ENCODE measurements at places on chromosomes 1 and 21.
A peak's percentile ranks its signal among the peaks of the same experiment; 100 is the strongest.

DNA sequence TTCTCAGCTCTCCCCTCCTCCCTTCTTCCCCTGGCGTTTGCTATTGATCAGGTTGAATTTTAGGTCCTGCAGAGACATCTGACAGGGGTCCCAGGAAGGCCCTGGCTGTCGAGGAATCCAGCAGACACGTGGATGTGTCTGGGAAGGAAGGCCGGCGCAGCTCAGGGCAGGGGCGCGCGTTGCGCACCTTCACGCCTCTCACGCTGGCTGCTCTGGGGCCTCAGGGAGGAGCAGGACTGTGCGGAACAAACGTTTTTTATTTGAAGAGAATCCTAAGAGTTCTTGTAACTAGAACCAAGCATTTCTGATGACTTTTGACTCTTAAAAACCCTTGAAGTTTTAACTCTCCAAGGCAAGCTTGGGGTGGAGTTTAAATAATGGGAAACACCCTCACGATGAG, 54.2 kb downstream of the SLC37A1 start:
- peak; percentile 0 for DNase-seq

DNA sequence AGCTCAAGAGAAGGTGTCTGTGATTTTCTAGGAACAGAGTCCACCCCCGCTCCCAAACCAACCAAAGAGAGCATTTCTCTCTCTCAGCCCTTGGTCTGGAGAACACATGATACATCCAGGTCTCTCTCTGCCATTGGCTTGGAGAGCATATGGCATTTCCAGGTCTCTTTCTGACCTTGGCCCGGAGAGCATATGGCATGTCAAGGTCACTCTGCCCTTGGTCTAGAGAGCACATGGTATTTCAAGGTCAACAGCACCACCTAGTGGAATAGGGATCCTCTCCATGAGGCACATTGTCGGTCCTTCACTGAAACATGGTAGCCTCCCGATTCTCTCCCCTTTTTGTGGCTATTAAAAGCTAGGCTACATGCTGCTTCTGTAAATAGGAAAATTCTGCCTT, 437.7 kb upstream of the OLFM3 start:
- no peak for DNase-seq

DNA sequence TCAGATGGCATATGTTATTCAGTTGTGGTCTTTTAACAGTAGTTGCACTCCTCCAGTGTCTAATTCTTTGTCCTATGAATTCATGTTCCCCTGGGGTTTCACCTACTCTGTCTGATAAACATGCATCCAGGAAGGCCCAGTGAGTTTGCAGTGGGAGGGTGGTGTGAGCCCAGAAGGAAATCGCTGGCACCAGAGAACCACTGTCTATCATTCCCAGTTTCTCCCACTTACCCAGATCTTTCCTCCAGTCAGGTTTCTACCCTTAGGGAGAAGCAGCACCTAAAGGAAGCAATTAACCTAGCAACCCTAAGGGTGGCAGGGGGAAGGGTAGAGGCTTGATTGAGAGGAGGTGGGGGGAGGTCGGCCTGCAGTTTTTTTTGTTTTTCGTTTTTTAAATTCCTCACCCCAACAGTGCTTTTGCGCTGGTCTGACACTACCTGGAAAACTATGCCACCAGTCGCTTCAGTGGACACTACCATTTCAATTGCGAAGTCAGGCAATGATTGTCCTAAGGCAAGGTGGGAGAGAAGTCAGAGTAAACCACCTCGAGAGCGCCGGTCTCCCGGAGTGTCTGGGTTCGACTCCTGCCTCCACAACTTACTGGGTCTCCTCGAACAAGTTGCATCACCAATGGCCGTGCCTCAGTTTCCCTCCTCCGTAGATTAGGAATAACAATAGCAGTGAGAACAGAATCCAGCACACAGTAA, 766 bp upstream of the SLC44A3 start:
- DNase-seq = peak; percentile 39

DNA sequence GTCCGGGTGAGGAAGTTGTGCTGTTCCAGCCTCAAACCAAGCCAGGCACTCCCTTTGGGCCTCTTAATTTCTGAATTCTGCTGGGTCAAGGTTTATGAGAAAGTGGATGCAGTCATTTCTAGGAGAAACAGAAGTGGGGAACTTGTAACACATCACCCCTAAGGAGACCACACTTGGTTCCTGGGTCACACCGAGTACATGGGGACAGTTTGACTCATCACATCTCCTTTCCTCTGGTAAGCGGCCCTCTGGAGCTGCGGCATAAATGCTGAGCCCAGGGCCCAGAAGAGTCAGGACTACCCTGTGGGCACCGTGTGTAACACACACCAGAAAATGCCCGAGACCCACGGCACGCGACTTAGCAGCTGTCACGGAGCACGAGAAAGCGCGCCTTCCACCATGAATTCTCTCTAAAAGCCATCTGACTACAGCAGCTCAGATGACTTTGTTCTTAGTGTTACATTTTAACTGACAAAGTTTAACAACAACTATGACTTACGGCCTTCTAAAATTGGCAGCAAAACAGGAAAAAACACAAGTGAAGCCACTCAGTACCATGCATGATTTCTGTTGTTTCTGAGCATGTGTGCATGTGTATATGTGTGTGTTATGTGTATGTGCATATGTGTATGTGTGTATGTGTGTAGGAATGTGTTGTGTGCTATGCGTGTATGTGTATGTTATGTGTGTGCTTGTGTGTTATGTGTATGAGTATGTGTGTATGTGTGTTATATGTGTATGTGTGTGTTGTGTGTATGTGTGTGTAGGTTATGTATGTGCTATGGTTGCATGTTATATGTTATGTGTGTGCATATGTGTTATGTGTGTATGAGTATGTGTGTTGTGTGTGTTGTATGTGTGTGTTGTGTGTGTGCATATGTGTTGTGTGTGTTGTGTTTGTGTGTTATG, 50.8 kb downstream of the TOMM20 start:
- peak; percentile 50 for DNase-seq

DNA sequence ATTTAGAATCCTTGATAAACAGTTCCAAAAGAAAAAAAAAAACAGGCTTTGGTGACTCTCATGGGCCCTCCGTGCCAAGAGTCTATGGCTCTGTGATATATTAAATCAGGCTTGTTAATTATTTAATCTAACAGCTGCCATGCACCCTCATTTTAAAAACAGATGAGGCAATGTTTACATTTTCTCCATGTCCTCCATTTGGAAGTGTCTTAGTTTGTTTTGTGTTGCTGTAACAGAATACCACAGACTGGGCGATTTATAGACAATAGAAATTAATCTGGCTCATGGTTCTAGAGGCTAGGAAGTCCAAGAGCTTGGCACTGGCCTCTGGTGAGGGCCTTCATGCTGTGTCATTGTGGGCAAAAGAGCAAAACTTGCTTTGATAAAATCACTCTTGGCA, 58.0 kb downstream of the B3GALT5 start:
- DNase-seq = peak; percentile 56

- no peak for DNase-seq
Measured at GRCh38 chr1:207806531-207807325, 54.9 kb downstream of the CD46 start.

DNA sequence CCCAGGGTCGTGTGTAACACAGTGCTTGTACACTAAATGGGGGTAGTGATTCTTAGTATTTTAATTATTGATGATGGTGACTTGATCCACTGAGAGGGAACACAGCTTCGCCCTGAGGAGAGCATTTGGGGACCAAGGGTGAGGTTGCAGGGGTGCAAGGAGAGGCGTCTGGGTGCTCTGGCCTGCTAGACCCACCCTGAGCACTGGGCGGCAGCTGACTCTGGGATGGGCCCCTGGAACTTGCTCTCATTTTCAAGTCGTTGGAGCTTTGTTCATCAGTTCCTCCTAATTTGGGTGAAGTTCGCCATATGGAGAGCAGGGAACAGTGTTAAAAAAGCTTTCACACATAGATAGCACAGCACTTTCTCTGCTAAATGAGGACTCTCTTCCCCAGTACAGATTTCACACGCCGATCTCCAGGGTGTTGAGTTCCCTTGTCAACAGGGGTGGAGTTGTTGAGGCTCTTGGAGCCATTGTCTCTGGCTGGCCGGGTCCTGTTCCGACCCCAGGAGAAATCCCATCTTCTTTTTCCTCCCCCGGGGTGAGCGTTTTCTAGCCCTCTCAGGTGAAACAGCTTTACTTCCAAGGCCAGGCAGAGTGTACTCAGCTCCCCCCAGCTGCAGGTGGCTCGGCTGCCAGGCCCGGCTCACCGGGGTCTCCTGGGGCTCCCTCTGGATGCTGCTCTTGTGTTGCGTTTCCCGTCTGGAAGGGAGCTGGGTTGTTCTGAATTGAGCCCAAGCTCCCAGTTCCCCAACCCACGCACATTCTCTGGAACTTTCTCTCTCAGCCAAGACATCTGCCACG, 367.4 kb downstream of the RPS6KC1 start:
- DNase-seq = no peak

GRCh38 chr1:231536099-231536498, 7.6 kb downstream of the TSNAX start:
- no peak for DNase-seq

- DNase-seq = peak; percentile 50
Measured at GRCh38 chr1:19676438-19676922, 11.8 kb downstream of the HTR6 start.

GRCh38 chr21:41643246-41643966, 123.4 kb downstream of the RIPK4 start:
- DNase-seq = no peak

- no peak for DNase-seq
Measured at GRCh38 chr1:85404408-85404807, 60.6 kb downstream of the DDAH1 start.

Measured in body of pancreas (tissue), 4 donors.